Right ventricle myocardium superior (tissue), 1 donor: ENCODE measurements at places on chromosomes 11 and 22. TPM values are rescaled to one million over a fixed set of nuclear protein-coding genes. Genes with fewer than 3 reads are reported as not detected.

The RBMXL2 gene
- not detected for total RNA-seq

The IGF2 gene
- total RNA-seq = 79.9 TPM

The TNNT3 gene
- 35.7 TPM for total RNA-seq

GRCh38 chr11:46701078-46701654, 335 bp downstream of the ZNF408 start:
- DNase-seq = no peak

DNA sequence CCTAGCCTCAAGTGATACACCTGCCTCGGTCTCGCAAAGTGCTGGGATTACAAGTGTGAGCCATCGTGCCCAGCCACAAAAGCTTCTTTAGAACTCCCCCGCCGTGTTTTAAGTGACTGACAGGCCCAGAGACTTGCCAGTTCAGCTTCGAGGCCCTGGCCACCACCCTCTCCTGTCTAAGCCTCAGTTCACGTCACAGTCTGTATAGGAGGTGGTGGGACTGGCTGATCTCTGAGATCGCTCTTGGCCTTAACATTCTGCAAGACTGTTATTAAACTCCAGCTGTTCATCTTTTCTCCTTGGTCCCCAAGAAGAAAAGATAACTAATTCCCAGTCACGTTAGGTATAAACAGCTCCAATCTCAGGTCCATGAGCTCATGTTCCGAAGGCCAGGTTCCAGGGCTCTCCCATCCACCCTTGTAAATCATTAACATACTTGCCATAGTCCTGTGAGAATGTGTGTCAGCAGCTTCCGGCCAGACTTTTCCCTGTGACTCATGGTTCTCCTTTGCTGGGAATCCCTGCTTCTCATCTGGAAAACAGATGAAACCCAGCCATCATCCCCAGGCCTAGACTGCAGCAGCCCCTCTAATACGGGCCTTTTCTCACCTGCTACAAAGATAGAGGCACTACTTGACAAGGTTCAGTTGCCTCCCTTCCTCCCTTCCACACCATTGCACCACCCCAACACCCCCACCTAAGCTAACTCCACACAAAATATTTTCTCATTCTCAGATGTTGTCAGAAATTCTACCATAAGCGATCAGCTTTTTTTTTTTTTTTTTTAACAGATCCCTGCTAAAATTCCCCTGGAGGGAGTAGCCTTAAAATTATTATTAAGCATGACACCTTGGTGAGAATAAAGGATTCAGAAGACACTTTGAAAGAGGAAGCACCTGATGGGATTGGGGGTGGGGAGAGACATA, 5.6 kb upstream of the KIAA0930 start:
- no peak for DNase-seq
